NCI-H2171 (cell line): ENCODE measurements at places on chromosomes 2 and 18.
A peak's percentile ranks its signal among the peaks of the same experiment; 100 is the strongest.

- no peak for DNase-seq
Observed at GRCh38 chr2:182858671-182859070, 7.8 kb downstream of the FRZB start.

- no peak for DNase-seq
Observed at GRCh38 chr2:100778637-100779450, 41.1 kb upstream of the NPAS2 start.

- DNase-seq = no peak
Observed at GRCh38 chr2:84526562-84526961, 10.3 kb downstream of the DNAH6 start.

- no peak for DNase-seq
Observed at GRCh38 chr2:131036696-131037397, 56.4 kb downstream of the FAM168B start.

GRCh38 chr18:70024093-70024492, 76.4 kb upstream of the CD226 start:
- DNase-seq = no peak

- no peak for DNase-seq
Observed at GRCh38 chr2:67466734-67467133, 69.6 kb downstream of the ETAA1 start.

DNA sequence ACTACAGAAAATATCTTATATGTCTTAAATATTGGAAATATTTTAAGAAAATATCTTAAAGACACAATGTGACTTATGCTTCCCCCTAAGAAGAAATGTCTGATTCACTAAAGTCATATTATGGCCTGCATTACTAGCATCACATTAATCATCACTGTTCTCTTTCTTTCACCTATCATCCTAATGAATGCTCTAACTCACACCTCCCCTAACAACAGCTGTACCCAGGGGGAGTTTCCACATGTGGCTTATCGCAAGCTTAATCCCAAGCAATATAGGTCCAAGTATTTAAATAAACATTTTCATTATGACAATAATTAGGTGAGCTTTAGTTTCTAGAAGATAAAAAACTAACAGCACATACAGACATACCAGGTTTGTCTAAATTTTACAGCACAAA, 39.6 kb downstream of the REV1 start:
- DNase-seq = no peak

GRCh38 chr2:145379934-145380333, 860.0 kb upstream of the ZEB2 start:
- DNase-seq = no peak

DNA sequence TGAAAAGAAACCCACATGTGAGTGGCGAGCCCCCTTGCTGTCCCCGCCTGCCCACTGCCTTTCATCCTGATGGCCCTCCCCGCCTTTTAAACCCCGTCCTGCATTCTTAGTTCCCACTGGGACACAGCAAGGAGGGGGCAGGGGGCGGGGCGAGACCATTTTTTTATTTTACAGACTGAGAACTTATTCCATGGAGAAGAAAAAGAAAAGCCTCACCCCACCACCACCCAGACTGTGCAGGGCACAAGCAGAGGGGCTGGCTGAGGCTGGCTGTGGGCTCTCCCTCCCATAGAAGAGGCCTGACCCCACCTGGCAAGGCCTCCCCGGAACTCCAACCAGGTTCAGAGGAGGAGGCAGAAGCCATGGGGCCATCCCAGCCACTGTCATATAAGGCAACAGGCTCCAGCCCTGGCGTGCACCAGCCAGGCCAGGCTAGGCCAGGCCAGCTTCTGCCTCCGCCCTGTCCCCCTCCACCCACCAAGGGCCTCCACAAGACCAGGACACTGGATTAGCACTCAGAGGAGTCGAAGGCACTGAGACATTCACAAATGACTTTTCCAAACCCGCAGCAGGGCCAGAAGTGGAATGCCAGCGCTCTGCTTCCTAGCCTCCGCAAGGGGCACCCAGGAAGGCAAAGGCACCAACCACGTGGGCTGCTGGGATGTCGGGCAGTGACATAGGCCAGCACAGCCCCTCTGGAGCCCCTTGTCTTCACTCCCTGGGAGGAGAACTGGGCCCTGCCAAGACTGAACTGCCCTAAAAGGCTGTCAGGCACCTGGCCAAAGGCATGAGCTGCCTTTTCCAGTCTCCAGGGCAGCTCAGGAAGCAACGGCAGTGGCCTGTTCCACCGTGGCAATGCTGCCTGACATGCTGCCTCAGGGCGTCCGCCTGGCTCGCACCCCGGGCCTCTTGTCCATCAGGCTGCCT, 37.5 kb upstream of the SEMA4C start:
- no peak for DNase-seq

- no peak for DNase-seq
Observed at GRCh38 chr18:72742002-72742401, 125.8 kb downstream of the NETO1 start.

DNA sequence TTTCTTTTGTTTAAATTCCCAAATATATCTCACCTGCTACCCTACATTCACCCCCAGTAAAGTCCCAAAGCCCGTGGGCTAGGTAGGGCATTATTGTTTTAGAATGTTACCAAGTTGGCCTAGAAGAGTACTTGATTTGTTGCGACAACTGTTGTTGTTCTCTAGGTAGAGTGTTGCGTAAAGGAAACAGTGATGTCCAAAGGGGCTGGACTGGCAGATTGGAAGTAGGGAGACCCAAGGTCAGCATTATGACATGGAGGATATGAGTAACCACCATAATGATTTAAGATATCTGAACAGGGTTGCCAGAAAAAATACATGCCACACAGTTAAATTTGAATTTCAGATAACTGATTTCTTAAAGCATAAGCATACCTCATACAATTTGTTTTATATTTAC, 39.2 kb downstream of the SCN1A start:
- no peak for DNase-seq

DNA sequence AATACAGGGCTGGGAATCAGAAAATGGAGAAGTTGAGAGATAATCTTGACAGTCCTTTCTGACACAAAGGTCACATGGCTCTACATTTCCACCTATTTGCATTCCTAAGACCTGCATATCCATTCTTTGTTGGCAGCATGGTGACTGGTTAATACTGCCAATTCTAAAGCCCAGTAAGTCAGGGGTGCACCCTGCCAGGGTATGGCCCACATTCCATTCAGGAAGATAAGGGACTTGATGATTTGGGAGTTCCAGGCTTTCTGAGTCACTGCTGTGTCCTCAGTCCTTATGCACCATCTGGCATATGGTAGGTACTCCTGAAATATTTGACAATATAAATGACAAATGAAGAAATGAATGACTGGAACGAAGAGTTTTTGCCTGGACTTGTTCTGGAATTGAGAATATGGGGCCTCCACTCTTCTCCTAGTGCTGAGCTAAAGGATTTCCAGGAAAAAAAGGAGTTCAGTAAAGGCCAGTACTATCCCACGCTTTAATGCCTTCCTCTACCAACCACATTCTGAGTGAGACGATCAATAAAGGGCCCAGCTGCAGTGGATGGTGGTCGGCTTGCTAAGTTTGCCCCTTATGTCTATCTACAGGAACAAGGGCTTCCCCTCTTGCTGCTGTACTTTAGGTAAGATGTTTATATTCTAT, 31.7 kb upstream of the EIF2AK3 start:
- DNase-seq = peak; percentile 32
